NCI-H2171 treated with DMSO at 0.1 percent for 48 hours (cell line): ENCODE measurements at places on chromosomes 1 and 21.
A peak's percentile ranks its signal among the peaks of the same experiment; 100 is the strongest.

GRCh38 chr1:15785683-15786082 is 21.8 kb downstream of the UQCRHL start:
- no peak for DNase-seq

GRCh38 chr21:33128538-33128937 is 58.6 kb downstream of the OLIG1 start:
- no peak for DNase-seq

- DNase-seq, result no peak
Observed at GRCh38 chr1:51568231-51568935, 48.5 kb upstream of the OSBPL9 start.

DNA sequence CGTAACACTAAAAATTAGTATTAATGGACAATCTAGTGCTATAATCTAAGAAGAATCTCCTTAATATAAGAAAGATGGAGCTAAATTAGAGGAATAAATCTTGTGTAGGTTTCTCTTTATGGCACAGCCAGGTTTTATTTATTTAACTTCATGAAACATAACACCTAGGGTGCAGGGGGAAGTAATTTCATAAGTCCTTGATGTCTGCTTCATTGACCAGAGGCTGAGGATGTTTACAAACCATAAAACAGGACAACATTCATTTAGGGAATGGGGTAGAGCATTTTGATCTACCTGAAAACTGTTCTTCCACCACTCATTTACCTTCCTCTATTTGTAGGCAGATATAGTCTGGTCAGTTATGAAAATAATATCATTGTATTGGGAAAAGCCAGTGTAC is 95.5 kb downstream of the NGF start:
- peak; percentile 6 for DNase-seq

- no peak for DNase-seq
Observed at GRCh38 chr1:149979972-149980540, 30.5 kb downstream of the OTUD7B start.

- no peak for DNase-seq
Observed at GRCh38 chr1:21339356-21340229, 49.3 kb upstream of the ECE1 start.

- DNase-seq, result no peak
Observed at GRCh38 chr1:23533246-23534023, 2.4 kb upstream of the E2F2 start.

DNA sequence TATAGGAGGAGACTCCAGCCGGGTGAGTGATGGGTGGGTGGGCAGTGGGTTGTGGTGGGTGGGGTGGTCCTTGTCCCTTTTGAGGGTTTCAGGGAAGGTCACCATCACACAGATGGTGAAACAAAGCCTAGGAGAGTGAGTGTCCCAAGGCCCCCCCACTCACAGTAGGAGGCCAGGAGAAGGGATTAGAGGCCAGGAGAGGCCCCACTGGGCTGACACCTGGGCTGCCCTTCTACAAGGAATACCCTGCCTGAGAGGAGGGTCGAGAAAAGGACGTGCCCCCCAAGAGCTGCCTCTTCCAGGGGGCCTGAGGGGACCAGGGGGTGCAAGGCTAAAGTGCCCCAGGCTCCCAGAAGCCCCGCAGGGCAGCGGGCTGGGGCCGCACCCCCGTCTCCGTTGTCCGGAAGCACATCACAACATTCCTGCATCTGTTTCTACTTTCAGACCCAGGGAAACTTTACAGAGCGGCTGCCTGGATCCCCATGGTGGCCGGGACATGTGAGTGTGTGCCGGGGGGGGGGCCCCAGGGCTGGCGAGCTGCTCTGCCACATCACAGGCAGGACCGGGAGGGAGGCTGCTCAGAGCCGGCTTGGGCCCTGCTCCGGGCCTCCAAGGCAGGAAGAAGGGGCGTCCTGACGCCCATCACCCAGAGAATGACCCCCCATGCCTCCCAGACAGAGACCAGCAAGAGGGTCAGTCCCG is 68.2 kb downstream of the ARHGEF16 start:
- no peak for DNase-seq

DNA sequence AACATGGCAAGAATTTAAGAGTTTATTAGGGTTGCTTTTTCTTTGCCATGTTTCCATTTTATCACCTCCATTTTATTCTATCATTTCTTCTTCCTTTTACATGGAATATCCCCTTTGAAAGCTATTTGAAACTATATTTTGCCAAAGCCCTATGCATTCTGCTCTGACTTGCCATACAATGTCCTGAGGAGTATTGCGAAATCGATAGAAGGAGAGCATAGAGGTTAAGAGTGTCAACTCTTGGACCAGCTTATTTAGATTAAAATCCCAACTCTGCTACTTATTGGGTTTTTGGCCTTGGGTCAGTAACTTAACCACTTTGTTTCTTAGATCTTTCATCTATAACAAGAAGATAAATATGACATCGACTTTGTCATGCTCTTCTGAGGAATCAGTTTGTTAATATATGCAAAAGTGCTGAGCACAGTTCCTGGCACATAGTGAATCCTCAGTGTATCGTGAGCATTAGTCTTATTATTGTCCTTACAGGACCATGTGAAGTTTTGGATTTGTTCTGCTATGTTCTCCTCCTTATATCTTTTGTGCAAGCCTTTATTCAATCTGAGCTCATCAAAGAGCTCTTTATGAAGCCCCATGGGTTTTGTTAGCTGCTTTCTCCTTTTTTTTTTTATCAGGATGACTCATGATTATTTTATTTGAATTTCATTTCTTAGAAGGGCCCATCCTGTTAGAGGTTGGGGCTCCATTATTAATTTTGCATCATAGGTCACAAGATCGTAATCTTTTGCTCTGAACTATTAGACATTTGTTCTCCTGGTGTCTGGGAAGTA is 17.6 kb downstream of the ACKR1 start:
- DNase-seq, result no peak

DNA sequence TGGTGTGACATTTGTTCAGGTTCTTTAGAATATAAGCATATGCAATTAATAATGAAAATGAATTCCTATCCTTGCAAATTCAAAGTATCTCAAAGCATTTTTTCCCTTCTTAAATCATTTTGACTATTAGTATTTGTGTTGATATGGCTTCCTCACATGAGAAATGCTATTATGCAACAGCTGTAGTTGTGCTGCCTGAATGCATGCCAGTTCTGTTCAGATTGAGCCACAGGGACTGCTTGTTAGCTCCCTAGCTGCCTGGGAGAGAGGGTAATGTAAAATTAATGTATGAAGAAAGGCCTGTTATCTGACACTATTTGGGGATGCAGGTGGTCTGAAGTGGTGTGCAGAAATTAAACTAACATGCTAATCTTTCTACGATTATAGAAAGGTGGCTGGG is 45.5 kb downstream of the CACHD1 start:
- DNase-seq, result peak; percentile 88

DNA sequence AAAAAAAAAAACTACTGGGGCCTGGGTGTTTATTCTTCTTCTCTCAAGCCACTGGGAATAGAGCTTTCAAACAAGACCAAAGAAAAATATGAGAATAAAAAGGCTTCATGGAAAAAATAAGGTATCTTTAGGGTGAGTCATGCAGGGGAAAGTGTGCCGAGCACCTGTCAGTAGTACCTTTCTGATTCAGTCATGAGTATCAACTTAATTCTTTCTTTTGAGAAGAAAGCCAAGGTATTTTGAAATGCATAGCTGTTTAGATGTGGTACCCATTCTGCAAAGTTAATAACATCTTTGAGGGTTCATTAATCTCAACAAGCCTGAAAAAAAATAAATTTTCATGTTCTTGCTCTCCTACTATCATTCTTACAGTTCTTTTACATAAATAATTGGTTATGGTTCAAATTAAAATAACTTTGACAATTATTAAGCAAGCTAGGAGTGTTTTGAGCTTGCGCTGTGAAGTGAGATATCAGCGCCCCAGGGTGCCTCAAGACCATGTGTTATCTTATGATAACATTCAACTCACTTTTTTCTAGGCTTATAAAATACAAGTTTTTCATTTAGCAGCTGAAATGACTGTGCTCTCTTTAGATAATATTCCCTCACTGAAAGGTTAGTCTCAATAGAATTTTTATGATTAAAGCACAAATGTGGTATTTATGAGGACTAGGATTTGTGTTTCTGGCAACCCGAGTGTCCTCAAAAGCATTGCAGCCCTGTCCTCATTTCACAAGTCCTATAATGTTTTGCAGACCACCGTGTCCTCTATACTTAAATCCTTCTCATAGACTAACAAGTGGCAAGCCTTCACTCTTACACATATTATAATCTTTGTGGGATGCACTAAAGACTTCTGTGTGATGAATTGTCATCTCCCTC is 138.6 kb downstream of the SLC44A5 start:
- no peak for DNase-seq

- DNase-seq, result no peak
Observed at GRCh38 chr21:38298832-38299231, 42.0 kb downstream of the KCNJ15 start.

GRCh38 chr1:166307261-166308188 is 140.7 kb upstream of the FAM78B start:
- DNase-seq, result peak; percentile 19
